Activated CD8-positive, alpha-beta memory T cell treated with anti-CD3 and anti-CD28 coated beads for 1 hour (primary cell): ENCODE measurements at places on chromosomes 3 and 15.

- no peak for DNase-seq
These were observed 13.9 kb downstream of the NLGN1 start for GRCh38 chr3:173411375-173411973.

- no peak for DNase-seq
These were observed 49.4 kb downstream of the MYZAP start for GRCh38 chr15:57640930-57641682.

GRCh38 chr3:133572158-133573053 lies 1.1 kb upstream of the CDV3 start:
- DNase-seq = no peak

- DNase-seq = no peak
These were observed 40.5 kb downstream of the NUDT16 start for GRCh38 chr3:131421957-131422498.
